Activated CD8-positive, alpha-beta memory T cell treated with anti-CD3 and anti-CD28 coated beads for 4 hours (primary cell): ENCODE measurements at places on chromosomes 3 and 15.

GRCh38 chr3:99410789-99411311 is 227.5 kb upstream of the COL8A1 start:
- DNase-seq: no peak

GRCh38 chr3:145170121-145170520 is 990.9 kb downstream of the PLOD2 start:
- DNase-seq: no peak

GRCh38 chr3:70358978-70359580 is 46.6 kb upstream of the MDFIC2 start:
- DNase-seq: no peak

GRCh38 chr3:32820971-32821685 is 3.3 kb downstream of the TRIM71 start:
- DNase-seq: no peak

DNA sequence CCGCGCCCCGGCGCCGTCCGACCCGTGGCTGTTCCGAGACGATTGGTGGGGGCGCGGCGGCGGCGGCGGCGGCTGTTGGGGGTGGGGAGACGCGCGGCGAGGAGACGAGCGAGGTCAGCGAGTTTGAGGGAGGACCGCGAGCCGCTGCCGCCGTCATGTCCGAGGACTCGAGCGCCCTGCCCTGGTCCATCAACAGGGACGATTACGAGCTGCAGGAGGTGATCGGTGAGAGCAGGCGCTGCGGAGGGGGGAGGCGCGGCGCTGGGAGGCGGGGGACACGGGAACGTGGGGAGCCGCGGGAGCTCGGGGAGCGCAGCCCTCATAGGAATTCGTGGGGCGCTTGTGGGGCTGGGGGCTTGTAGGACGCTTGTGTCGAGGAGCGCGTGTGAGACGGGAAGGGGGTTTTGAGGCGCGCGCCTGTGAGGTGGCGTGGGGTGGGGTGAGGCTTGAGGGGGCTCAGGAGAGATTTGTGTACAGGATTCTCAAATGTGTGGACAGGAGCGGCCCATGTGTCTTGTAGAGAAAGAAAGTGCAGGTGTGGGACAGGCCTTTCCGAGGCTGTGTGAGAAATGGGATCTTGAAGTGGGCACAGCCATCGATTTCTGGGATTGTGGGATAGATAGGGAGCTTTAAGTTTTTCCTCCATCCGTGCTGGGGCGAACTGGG is 518 bp downstream of the OXSR1 start:
- no peak for DNase-seq

DNA sequence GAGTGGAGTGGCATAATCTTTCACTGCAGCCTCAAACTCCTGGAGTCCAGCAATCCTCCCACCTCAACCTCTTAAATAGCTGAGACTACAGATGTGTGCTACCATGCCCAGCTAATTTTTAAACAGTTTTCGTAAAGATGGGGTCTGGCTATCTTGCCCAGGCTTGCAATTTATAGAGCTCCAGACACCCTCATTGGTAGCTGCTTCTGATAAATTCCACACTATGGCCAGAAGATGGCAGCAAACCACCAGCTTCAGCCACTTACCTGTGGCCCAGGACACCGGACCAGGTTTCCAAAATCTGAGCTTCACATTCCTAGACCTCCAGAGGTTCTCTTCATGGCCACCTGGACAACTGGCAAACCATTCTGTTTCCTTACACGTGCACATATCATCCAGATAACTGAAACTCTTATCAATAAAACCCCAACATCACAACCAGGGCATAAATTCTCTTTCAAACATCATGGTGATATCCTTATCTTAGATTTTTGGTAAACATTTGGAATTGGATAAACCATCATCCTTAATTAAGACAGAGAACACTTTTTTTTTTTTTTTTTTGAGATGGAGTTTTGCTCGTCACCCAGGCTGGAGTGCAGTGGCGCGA is 28.9 kb downstream of the FBXW12 start:
- DNase-seq: peak; percentile 48

DNA sequence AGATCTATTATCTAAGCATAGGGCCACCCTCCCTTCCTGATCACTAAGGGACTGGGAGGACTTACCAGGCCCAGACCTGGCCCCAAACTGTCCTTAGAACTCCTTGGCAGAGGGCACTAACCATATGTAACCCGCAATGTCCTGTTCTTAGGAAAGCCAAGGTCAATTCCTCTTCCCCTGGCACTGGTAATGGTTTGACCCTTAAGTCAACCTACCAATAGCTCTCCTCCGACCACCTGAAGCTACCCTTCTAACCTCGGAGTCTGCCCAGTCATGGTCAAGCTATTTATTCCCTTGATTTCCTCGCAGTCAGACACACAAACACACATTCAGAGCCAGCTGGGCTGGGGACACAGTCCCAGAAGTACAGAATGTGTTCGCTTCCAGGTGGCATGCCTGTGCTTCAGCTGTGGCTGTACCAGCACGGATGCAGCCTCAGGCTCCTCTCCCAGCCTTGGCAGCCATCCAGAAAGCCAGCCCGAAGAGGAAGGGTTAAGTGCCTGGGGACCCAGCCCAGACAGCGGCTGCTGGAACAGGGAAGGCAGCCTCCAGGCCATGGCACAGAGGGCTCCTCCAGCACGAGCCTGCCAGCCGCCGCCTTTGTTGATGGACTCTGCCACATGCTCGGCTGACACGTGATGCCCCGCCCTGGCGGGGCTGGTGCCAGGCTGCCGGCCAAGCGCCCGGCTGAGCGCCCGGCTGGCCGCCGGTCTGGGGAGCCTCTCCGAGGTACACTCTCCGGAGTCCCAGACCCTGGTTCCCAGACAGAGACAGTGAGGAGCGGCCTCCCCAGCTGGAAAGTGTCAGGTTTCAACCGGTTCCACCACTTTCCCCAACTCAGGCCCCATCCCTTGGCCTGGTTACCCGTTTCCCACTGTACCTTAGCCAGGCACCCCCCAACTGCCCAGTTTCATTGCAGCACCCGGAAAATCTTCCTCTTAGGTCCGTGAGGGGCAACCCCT is 5.5 kb downstream of the BMF start:
- no peak for DNase-seq

- DNase-seq: no peak
Measured at GRCh38 chr15:51367322-51367976, 26.0 kb downstream of the GLDN start.

- no peak for DNase-seq
Measured at GRCh38 chr3:129795186-129796010, 98.1 kb downstream of the TMCC1 start.

DNA sequence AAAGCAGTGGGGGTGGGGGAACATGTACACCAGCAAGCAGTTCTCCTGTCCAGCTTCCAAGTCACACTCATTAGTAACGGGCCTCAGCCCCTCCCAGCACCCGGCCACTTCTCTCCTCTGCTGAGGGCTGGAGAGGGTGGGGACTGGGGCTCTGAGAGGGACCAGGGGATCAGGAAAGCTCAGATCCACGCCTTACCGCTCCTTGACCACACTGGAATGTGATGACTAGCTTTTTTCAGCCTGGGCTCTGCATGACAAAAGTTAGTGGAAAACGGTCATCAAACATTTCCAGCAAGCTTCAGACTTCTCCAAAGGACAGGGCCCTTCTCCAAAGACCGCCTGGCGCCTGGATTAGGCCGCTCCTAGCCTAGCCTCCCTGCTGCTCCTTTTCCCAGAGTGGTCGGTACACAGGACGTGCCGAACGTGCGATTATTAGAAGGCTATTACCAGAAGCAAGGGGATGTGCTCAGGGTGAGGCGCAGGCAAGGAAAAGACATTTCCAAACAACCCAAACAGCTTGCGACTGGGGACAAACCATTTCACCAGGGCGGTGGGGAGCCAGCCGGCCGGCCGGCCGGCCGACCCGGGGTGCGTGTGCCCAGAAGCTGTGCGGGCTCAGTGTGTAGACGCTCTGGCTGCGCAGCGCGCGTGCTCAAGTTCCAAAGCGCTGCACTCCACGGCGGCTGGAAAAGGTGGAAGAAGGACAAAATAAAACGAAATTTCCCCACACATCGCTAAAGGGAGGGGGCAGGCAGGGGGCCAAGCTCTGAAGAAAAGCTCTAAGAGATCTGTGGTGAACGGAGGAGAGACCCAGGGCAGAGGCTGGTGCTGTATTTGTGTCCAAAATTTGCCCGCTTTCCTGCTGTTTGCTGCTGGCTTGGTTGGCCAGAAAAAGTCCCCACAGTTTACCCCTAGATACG is 51.0 kb upstream of the SSR3 start:
- no peak for DNase-seq

DNA sequence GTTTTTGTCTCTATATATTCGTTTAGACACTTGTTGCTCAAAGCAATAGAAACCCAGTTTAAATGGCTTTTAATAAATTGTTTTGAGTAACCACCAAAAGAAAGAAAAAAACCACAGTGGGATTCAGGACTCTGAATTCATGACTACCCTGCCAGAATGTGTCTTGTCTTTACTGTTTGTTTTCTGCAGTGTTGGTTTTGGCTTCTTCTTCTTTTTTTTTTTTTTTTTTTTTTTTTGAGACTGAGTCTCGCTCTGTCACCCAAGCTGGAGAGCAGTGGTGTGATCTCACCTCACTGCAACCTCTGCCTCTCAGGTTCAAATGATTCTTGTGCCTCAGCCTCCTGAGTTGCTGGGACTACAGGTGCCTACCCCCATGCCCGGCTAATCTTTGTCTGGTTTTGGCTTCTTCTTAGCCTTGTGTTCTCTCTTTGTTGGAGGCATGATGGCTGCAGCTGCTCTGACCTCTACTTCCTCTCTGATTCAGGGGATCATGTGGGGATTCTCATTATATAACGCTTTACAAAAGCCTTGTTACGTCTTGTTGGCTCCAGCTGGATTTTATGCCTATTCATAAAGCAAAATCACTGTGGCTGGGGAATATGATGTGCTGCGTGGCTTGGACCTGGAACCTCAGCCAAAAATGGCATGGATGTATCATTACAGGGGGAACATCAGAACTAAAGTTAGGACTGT is 54.0 kb downstream of the PLS1 start:
- DNase-seq: no peak

DNA sequence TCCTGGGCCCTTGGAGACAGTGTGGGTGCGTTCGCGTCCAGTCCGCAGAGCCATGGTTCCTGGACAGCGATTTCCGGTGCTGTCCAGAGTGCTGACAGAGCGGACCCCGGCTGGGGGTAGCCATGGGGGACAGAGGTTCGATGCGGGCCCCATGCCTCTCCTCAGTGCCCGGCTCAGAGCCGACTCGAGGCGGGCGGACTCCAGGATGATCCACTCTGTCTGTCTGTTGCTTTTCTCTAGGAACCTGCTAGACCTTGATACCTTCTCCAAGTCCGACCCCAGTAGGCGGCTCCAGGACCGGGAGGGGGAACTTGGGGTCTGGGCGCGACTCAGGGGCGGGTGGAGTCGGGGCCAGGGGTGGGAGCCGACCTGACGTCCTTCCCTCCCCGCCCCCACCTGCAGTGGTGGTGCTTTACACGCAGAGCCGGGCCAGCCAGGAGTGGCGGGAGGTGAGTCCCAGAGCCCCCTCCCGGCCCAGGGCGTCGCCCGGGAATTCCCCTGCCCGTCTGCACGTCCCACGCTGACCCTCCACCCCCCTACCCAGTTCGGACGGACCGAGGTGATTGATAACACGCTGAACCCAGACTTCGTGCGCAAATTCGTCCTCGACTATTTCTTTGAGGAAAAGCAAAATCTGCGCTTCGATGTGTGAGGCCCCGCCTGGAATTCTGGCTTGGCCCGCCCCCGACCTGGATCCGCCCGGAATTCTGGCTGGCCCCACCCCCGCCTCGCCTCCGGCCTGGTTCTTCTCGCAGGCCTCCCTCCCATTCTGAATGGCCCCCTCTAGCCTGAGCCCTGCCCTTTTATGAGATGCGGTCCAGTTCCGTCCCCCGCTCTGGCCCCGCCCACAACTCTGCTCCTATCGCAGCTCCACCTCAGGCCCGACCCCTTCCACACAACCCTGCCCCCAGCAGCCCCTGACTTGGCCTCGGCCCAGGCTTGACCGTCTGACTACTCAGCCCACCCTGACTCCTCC is 1.0 kb downstream of the CPNE9 start:
- DNase-seq: no peak

GRCh38 chr15:42154212-42154941 is 2.1 kb downstream of the PLA2G4F start:
- no peak for DNase-seq

DNA sequence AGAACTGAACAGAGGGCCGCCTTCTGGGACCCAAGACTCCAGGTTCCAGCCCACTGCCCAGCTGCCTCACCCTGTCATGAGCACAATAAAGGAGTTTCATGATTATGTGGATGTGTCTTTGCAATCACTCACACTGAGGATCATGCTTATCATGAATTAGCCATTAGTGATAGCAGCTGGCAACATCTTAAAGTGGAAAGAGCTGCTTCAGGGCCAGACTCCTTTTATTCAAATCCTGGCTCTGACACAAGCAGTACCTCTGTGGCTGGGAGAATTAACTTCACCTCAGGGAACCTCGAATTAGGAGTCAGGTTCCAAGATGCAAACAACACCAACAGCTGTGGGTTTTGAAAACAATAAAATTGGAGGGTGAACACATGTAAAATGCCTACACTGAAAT is 6.6 kb upstream of the SCAP start:
- DNase-seq: no peak

- no peak for DNase-seq
Measured at GRCh38 chr15:52493968-52494367, 34.7 kb downstream of the MYO5A start.

GRCh38 chr3:157159037-157159761 is 748 bp downstream of the CCNL1 start:
- DNase-seq: peak; percentile 52

GRCh38 chr3:24088782-24089181 is 143.7 kb downstream of the NR1D2 start:
- no peak for DNase-seq

- DNase-seq: no peak
Measured at GRCh38 chr3:67605377-67605776, 49.0 kb downstream of the SUCLG2 start.

GRCh38 chr15:74339371-74339770 is 28.1 kb downstream of the CYP11A1 start:
- no peak for DNase-seq

- no peak for DNase-seq
Measured at GRCh38 chr15:63350178-63350621, 31.4 kb downstream of the CA12 start.

DNA sequence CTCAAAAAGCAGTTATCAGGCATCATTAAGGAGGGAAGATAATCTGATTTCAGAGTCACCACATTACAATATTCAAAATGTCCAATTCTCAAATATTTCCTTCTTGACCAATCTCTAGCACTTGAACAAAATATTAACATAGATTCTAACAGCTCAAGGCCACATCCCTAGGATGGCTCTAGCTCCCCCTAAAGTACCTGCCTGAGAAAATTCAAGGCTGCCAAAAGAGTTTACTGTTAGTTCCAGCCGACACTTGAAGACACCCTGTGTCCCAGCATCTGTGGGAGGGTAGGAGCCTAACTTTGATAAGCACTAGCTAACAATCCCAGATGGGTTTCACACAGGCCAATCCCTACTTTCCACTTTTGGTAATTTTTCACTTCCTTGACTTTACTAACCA is 10.4 kb downstream of the NSMCE3 start:
- DNase-seq: no peak

DNA sequence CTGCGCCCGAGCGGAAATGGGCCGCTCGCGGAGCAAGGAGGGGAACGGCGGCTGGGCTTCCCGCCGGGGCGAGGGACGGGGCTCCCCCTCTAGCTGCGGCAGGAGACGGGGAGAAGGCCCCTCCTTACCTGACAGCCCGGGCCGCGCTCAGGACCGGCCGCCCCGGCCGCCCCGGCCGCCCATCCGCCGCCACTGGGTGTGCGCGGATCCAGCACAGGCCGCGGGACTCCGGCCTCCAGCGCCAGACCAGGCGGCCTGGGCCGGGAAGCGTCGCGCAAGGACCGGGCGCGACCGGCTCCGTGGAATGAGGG is 296 bp downstream of the TPRA1 start:
- DNase-seq: no peak
